ENCODE measurements at places on chromosomes 7 and 10. TPM values are rescaled to one million over a fixed set of nuclear protein-coding genes. Genes with fewer than 3 reads are reported as not detected.

GRCh38 chr10:58513188-58514110 lies 777 bp downstream of the BICC1 start:
- H3K36me3 ChIP-seq = peaks cover 2% of the 10 kb centered on the region
- H3K4me3 ChIP-seq = peak overlapping the region; percentile 54
- no peak for DNase-seq
- H3K27me3 ChIP-seq = peaks cover 48% of the 10 kb centered on the region
- H3K4me1 ChIP-seq = peaks cover 3% of the 10 kb centered on the region
- H3K27ac ChIP-seq = no peak overlapping the region

- H3K4me3 ChIP-seq = no peak overlapping the region
- H3K36me3 ChIP-seq = no peaks in the 10 kb centered on the region
- no peak overlapping the region for H3K27ac ChIP-seq
Observed at GRCh38 chr10:92868557-92868956, 20.2 kb downstream of the EXOC6 start.

GRCh38 chr10:24722676-24723385 lies 856 bp downstream of the ARHGAP21 start:
- peak overlapping the region; percentile 90 for H3K4me3 ChIP-seq
- peaks cover 30% of the 10 kb centered on the region for H3K4me1 ChIP-seq
- H3K36me3 ChIP-seq = peaks cover 17% of the 10 kb centered on the region
- H3K27ac ChIP-seq = peak overlapping the region; percentile 90

DNA sequence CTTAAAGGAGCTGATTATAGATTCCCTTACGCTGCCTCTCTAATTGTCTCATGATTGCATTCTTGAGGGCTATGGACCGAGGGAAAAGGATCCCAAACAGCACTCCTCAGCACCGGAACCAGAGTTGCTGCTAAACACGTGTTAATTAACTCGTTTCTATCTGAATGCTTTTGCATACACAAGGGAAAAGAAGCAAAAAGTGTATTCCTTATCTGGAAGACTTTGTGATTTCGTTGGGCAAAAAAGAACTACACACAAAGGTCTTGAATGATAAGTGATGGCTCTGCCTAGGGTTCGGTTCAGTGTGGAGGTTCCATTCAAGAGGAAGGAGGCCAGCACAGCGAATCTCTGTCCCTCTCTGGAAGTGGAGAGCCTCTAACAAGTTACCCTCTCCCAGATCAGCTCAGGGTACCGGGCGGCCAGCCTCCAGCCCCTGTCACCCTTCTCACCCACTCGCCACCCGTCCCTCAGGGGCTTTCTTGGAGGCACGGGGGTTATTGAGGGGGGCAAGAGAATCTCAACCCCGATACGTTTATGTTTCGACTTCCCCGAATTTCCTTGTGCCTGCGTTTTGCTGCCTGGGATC lies 515 bp upstream of the SLC4A2 start:
- no peaks in the 10 kb centered on the region for H3K27me3 ChIP-seq
- peaks cover 36% of the 10 kb centered on the region for H3K4me1 ChIP-seq
- DNase-seq = peak; percentile 77
- peaks cover 5% of the 10 kb centered on the region for H3K36me3 ChIP-seq
- H3K27ac ChIP-seq = peak overlapping the region; percentile 88

DNA sequence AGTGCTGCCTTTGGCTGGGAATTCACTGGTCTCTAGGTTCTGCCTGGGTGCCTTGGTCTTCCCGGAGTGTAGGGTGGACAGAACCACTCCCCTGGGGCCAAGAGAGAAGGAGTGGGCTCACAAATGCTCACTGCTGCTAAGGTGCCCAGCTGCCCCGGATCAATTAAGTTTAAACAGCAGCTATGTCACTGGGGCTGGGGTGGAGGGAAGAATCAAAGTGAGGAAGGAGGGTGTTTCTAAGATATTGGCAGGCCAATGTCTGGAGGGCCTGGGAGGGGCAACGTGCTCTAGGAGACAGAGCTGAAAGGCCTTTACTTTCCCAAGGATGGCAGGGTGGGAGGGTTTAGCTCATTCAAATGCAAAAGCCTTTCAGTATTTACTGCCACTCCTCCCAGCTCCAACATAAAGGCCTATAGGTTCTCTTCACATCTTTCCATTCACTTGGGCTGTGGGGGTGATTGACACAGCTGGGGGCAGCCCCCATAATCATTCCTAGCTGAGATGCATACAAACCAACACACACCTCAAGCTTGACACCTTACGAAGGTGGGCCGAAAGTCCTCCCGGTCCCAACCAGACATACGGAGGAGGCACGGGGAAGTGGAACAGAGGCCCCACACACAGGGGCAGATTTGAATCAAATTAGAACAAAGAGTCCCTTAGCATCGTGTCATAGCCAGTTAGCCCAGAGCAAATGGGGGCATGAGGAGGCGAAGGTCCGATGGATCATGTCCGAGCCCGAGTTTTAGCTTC lies 108.0 kb upstream of the EFCAB10 start:
- no peak overlapping the region for H3K27ac ChIP-seq
- H3K36me3 ChIP-seq = no peaks in the 10 kb centered on the region
- no peak overlapping the region for H3K4me3 ChIP-seq
- peaks cover 31% of the 10 kb centered on the region for H3K4me1 ChIP-seq
- no peaks in the 10 kb centered on the region for H3K27me3 ChIP-seq

DNA sequence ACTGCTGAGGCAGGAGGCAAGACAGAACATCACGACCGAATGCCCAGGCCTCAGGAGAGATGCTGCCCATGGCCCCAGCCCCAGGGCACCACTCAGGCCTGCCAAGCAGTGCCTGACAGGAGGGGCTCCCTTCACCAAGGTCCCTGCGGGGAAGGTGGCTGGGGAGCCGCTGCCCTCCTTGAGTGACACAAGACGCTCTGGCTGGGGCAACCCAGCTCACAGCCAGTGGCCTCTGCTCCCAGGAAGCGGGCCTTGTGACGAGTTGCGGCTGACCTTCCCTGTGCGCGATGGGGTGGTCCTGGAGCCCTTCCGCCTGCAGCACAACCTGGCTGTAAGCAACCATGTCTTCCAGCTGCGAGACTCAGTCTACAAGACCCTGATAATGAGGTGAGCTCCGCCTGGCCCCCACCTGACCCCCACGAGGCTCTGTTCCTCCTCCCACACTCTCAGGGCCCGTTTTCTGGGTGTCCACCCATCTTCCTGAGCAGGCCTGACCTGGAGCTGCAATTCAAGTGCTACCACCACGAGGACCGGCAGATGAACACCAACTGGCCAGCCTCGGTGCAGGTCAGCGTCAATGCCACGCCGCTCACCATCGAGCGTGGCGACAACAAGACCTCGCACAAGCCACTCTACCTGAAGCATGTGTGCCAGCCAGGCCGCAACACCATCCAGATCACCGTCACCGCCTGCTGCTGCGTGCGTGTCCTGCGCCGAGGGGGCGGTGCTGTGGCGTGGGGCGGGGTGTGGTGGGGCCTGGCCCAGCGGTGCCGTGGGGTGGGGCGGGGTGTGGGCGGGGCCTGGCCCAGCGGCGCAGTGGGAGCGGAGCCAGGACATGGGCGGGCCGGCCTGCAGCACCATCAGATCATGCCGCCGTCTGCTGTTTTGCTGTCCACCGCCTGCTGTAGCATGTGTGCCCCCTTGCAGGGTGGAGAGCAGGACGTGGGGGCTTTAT lies 12.8 kb downstream of the ZMIZ2 start:
- no peaks in the 10 kb centered on the region for H3K4me1 ChIP-seq
- H3K27me3 ChIP-seq = no peaks in the 10 kb centered on the region
- peaks cover 50% of the 10 kb centered on the region for H3K36me3 ChIP-seq
- H3K4me3 ChIP-seq = no peak overlapping the region

DNA sequence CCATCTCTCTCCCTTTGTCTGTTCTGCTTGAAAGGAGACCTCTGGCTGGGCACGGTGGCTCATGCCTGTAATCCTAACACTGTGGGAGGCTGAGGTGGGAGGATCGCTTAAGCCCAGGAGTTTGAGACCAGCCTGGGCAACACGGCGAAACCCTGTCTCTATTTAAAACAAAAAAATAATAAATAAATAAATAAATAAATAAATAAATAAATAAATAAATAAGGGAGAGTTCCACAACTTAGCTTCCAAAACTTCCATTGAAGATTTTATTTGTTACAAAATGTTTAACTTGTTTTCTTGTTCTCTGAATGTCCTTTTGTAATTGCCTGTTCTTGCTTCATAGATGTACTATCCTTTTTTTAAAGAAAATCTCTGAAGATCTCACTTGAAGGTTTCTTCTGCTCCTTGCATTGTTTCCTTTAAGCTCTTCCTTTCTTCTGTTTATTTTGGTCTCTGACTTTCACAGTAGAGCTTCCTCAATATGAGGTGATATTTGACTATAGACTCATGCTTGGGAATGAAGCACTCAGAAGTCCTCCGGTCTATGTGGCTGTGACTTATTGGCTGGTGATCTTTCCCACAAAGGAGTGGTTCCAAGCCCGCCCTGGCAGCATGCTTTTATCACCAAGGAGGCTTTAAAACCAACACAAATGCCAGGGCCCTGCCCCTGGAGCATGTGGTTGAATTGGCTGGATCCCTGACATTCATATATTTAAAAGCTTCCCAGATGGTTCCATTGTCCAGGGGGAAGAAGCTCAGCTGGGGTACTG lies 18.1 kb upstream of the NPTX2 start:
- no peaks in the 10 kb centered on the region for H3K27me3 ChIP-seq
- no peaks in the 10 kb centered on the region for H3K36me3 ChIP-seq
- no peak for DNase-seq

DNA sequence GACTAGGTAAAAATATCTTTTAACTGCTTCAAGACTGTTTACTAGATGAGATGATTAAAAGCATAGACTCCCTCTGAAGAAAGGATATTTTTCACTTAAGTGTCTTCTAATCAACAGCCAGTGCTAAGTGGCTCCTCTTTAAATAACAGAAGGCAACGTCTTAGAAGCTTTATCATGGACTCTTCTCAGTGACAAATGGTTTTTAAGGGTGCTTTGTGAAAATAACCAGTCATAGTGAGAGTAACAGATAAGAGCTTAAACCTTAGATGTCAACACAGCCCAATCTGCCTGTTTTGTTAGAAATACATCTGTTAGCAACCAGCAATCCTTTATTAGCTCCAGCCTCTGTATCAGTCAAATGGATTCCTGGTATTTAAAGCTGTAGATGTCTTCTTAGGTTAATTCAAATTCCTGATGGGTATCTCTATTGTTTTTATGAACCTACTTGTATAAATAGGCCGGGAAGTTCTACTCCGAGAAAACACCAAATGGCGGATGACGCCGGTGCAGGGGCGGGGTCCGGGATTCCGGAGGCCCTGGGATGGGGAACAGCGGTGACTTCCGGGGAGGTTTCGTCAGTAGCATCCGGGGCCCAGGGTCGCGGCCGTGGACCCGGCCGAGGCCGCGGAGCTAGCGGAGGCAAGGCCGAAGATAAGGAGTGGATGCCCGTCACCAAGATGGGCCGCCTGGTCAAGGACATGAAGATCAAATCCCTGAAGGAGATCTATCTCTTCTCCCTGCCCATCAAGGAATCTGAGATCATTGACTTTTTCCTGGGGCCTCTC lies 285.4 kb downstream of the GPR37 start:
- DNase-seq = no peak
- no peaks in the 10 kb centered on the region for H3K36me3 ChIP-seq
- no peaks in the 10 kb centered on the region for H3K27me3 ChIP-seq
- H3K4me1 ChIP-seq = no peaks in the 10 kb centered on the region
- no peak overlapping the region for H3K27ac ChIP-seq
- no peak overlapping the region for H3K4me3 ChIP-seq

DNA sequence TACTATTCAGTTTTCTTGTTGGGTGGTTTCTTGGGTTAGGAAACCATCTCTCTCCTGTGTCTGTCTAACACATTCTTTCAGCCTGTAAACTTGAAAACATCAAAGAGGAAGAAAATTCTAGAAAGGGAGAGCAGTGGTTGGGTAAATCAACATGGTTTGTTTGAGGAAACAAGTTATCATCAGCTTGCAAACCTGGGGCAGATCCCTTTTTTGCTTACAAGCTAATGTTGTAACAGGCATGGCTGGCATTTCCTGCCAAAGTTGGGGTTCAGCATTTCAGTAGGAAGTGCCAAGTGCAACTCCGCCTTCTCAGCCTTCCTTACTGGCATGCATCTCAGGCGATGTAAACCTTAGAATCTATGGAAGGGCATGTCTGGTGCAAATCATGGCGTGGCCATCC lies 112.6 kb downstream of the EEPD1 start:
- H3K4me1 ChIP-seq = peaks cover 9% of the 10 kb centered on the region
- H3K4me3 ChIP-seq = no peak overlapping the region
- no peak for DNase-seq
- no peaks in the 10 kb centered on the region for H3K36me3 ChIP-seq

GRCh38 chr10:104307576-104308438 lies 30.5 kb downstream of the ITPRIP start:
- peaks cover 38% of the 10 kb centered on the region for H3K36me3 ChIP-seq
- H3K27me3 ChIP-seq = no peaks in the 10 kb centered on the region
- peaks cover 61% of the 10 kb centered on the region for H3K4me1 ChIP-seq
- H3K27ac ChIP-seq = peak overlapping the region; percentile 71
- DNase-seq = peak; percentile 60

DNA sequence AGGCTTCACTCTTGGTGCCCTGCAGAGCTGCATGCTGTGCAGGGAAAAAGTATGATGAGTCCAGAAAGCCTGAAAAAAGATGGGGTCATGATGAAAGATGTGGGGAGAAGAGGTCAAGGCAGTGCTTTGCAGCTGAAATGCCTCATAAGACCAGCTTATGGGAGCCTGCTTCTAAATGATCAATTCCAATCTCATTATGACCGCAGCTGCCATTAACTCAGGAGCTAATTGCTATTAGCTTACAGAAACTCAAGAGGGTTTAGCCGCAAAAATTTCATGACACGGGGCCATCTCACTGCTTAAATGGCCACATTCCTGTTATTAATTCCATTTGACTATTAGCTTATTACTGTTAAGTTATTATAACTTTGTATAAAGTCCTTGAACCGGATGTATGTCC lies 502.9 kb upstream of the ZMIZ1 start:
- H3K36me3 ChIP-seq = no peaks in the 10 kb centered on the region
- DNase-seq = no peak
- H3K4me1 ChIP-seq = peaks cover under 1% of the 10 kb centered on the region
- no peak overlapping the region for H3K4me3 ChIP-seq
- peaks cover 3% of the 10 kb centered on the region for H3K27me3 ChIP-seq

GRCh38 chr7:123727071-123727837 lies 21.5 kb downstream of the WASL start:
- peaks cover 29% of the 10 kb centered on the region for H3K4me1 ChIP-seq
- no peak for DNase-seq
- H3K36me3 ChIP-seq = peaks cover 18% of the 10 kb centered on the region
- H3K27ac ChIP-seq = no peak overlapping the region
- no peak overlapping the region for H3K4me3 ChIP-seq

AS3MT gene
- total RNA-seq = 0.79 TPM

CARD11 gene
- total RNA-seq = 96.2 TPM

SH2D4B gene
- total RNA-seq = 0.23 TPM

DLX5 gene
- total RNA-seq = not detected

NDUFA5 gene
- total RNA-seq = 62.1 TPM

CFAP69 gene
- total RNA-seq = not detected

Measured in activated CD4-positive, alpha-beta T cell treated with anti-CD3 and anti-CD28 coated beads, Interleukin-2, amount 10 ng/mL, durations not matched to agents 24 days and 14 days (primary cell).